ENCODE measurements at places on chromosomes 7 and 10. TPM values are rescaled to one million over a fixed set of nuclear protein-coding genes. Genes with fewer than 3 reads are reported as not detected.

DNA sequence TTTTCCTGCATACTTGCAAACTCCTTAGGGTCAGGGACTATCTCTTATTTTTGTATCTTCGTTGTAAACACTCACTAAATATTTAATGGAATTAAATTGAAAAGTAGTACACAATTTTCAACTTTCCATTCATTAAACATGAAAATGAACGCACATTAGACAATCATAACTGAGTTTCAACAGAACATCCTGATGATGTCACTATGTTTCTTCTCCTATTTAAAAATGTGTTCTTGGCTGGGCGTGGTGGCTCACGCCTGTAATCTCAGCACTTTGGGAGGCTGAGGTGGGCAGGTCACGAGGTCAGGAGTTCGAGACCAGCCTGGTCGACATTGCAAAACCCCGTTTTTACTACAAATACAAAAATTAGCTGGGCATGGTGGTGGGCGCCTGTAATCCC is 14.1 kb upstream of the PURB start:
- no peak for DNase-seq

The ATP5MK gene
- total RNA-seq: 556 TPM

GRCh38 chr7:17622451-17622850 is 317.8 kb downstream of the SNX13 start:
- DNase-seq: no peak

The KLF14 gene
- total RNA-seq: 0.93 TPM

The TRIM73 gene
- 8.8 TPM for total RNA-seq

- DNase-seq: no peak
Measured at GRCh38 chr10:20970708-20971107, 73.6 kb upstream of the NEBL start.

DNA sequence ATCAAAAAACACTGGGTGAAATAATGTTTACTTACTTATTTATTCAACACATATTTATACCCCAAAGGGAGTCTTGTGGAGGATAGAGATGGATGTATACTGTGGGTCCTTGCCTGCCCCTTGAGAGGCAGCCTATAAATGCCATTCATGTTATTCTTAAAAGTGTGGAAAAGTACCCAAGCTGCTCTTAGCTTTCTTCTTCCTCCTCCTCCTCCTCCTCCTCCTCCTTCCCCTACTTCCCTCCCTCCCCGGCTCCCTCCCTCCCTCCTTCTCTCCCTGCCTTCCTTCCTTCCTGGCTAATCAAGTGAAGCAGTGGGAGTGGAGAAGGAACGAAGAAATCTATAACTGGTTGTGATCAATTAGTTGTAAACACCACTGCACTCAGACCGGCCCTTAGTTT is 21.2 kb upstream of the IGF2BP3 start:
- DNase-seq: no peak

DNA sequence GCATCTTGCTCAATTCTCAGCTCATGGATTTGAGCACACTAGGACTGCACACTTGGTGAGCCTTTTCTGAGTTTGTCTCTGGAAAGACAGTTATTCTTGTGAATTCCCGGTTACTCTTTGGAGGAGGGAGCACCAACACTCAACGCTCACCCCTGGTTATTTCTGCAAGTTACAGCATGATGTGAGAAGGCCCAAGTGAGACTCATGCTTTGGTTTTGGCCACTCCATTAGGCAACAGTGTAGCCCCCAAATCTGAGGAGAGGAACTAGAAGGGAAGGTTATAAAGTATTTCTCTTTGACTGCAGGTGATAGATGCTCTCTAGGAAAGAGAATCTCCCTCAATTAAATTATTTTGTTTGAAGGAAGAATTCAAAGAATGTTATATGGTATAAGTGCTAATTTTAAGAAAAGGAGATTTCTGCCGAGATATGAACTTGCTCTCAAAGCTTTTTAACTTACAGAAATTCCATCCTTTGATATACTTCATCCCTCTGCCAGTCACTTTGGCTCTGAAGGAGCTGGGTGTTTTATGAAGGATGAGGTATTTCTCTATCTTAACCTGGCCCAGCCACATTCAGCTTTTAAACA is 183.4 kb downstream of the WNT2 start:
- no peak for DNase-seq

DNA sequence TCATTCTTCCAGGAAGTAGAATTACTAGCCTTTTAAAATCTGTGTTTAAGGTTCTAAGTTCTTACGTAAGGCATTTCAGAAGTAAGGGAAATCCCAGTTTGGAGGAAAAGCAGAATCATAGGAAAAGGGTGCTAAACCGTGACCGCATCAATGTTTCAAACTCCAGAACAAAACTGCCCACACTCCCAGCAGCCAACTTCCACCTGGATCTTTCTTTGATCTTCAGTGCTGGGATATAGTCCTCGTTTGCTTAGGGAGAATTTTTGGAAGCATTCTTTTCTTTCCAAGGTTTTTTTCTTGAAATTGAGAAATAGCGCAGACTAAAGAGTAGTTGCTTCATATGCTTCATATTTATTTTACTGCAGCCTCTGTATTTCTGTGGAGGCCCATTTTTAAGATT is 8.9 kb downstream of the PROSER2 start:
- DNase-seq: no peak

- no peak for DNase-seq
Measured at GRCh38 chr7:38052786-38053185, 125.3 kb upstream of the STARD3NL start.

DNA sequence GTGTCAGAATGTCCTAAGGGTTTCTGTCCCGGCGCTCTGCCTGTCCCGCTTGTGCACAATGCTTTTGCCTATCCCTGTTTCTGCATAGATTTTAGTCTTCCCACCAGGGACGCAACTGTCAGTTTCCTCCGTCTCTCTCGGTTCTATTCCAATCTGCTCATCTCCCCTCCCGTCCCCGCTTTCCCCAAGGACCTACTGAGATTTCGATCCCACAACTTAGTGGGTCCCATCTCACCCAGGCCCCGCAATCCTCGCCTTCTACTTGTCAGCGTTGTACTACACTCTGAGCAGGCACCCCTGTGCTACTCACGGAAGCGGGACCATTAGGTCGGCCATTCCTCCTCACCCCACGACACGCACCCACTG is 519 bp upstream of the ZNF655 start:
- DNase-seq: no peak

The DEPP1 gene
- total RNA-seq: 3.8 TPM

The CALHM1 gene
- total RNA-seq: not detected

GRCh38 chr7:2927592-2927991 is 83.5 kb upstream of the GNA12 start:
- DNase-seq: no peak

The GIMAP2 gene
- not detected for total RNA-seq

- no peak for DNase-seq
Measured at GRCh38 chr7:51187941-51188340, 128.7 kb downstream of the COBL start.

DNA sequence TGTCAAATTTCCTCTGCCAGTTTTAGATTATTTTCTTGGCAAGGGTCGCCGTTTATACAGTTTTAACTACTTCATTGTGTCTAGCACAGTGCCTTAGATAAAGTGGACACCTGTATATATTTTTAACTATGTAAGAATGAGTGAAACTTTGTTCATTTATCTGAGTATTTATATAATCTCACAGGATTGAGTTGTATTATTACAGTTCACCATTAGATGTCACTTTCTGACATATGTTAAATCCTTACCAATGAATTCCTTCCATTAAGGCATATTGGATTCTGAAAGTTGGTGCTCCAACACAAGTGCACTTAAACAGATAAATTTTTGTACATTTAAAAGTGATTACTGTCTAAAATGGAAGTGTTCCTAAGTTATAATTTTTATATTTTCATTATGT is 43.0 kb downstream of the ZMYND11 start:
- DNase-seq: peak; percentile 1

- DNase-seq: no peak
Measured at GRCh38 chr7:36305226-36305625, 84.4 kb upstream of the ANLN start.

DNA sequence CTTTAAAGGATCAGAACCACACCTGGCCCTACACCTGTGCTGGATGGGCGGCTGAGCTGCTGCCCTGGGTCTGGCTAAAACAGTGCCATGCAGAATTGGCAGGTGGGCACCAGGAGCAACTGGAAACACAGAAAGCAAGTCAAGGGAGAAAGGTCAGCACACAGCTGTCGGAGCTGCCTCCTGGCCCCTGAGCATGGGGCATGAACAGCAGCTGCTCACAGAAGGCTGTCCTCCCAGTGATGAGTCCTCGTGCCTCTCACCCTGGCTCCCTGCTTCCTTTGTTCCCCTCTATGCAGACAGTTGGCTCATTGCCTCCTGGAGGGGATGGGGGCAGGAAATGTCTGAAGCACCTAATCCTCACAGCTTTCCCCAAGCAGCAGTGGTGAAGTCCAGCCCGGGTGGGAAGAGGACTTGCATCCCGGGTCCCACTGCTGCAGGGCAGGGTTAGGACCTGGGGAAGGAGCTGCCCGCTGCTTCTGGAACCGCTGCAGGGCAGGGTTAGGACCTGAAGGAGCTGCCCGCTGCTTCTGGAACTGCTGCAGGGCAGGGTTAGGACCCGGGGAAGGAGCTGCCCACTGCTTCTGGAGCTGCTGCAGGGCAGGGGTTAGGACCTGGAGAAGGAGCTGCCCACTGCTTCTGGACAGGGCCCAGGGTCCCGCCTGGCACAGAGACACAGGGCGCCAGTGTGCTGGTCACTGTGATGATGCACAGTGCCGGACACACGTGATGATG is 37.3 kb downstream of the VIPR2 start:
- DNase-seq: no peak

- no peak for DNase-seq
Measured at GRCh38 chr7:28018856-28019465, 161.6 kb downstream of the JAZF1 start.

DNA sequence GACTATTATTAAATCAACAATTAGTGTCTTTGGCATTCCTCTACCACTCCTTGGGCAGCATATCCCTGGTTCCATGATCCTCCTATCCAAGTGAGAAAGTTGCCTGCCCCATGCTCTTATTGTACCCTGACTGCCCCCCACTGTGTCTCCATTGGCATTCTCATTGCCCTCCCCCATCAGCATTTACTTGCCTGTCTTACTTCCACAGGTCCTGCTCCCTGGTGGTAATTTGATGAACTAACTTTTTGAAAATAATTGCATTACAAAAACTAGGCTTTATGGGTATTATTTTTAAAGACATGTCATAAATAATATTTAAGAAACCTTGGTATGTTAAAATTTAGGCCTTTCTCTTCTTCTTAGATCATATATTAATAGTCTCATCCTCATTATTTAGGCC is 346.4 kb downstream of the PCLO start:
- peak; percentile 1 for DNase-seq

DNA sequence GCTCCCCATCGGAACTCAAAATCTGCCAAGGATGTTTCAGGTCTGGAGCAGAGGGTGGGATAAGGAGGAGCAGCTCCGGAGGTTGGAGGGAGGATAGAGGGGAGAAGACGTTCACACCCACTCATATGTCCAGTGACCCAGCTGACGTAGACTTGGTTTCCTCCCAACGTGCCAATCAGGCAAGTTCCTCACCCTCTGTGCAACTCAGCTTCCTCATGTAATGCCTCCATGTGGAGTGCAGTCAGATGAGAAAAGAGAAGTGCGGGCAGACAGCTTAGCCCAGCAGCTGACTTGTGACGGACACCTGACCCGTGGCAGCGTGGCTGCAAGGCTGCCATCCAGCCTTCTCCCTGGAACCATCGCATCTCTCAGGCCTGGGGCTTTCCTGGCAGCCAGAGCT is 86.8 kb downstream of the NPTX2 start:
- no peak for DNase-seq

The C10orf53 gene
- total RNA-seq: not detected

GRCh38 chr10:51010977-51011376 is 63.3 kb upstream of the PRKG1 start:
- DNase-seq: peak; percentile 31

The PIP gene
- not detected for total RNA-seq

DNA sequence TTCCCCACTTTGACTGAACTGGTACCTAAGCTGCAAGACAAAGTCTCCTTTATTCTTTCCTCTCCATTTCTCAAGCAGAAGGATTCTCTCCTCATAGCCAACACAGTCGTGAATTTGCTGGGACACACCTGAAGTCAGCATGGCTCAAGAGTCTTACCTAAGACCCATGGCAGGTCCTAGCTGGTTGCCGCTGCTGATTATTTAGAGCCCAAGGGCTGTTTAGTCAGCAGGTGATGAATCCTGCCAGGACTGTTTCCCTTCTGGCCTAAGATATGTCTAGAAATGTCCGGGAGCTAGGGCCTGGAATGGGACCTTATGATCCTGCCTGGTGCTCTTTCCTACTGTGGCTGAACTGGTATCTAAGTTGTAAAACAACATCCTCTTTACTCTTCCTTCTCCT is 82.8 kb downstream of the AHCYL2 start:
- no peak for DNase-seq

Measured in HCT116 (cell line).